Glutamatergic neuron (in vitro differentiated cells): ENCODE measurements at places on chromosomes 7 and 10. TPM values are rescaled to one million over a fixed set of nuclear protein-coding genes. Genes with fewer than 3 reads are reported as not detected.

FASTK gene
- 64.7 TPM for total RNA-seq

ABCC2 gene
- 0.39 TPM for total RNA-seq

TLL2 gene
- 0.17 TPM for total RNA-seq

ADGRA1 gene
- total RNA-seq: 9.1 TPM

CPN1 gene
- not detected for total RNA-seq
